ENCODE measurements at places on chromosomes 6 and 20.
A peak's percentile ranks its signal among the peaks of the same experiment; 100 is the strongest.

DNA sequence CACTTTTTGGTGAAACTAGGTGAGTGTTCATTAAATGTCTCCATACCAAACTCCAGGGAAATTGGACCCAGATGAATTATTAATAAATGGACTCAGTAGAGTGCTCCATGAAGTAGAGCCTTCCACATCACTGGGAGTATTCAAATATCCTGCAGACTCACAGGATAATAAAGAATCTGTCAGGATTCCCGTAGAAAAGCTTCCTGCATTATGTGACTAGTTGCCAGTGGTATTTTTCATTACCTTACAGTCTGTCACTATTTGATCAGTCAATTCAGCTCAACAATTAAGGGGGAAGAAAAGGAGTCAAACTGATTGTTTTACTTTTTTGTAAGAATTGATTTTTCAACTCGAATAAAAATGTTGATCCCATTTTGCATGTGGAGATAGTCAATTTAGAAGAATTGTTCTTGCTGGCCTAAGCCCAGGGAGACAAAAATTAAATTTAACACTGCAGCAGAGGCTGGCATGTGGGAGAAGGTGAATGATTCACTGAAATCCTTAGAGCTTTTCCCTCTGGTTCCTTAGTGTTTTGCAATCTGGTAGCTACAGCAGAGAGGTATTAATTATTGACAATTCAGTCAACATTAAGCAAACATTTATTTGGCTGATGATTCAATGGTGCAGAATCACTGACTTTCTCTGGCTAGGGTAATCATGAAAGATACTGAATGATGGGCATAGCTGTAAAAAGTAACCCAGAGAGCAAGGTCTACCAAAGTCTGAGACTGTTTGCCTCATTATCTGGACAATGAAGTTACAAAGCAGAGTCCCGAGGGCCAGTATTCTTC is 442.4 kb downstream of the CD83 start:
- no peak for DNase-seq

- DNase-seq, result peak; percentile 53
Measured at GRCh38 chr6:142537612-142538478, 236.0 kb downstream of the ADGRG6 start.

GRCh38 chr6:7532232-7532631 is 9.2 kb upstream of the DSP start:
- no peak for DNase-seq

- no peak for DNase-seq
Measured at GRCh38 chr20:5810800-5811422, 60.7 kb downstream of the SHLD1 start.

GRCh38 chr6:21846541-21847451 is 253.2 kb downstream of the SOX4 start:
- peak; percentile 86 for DNase-seq

DNA sequence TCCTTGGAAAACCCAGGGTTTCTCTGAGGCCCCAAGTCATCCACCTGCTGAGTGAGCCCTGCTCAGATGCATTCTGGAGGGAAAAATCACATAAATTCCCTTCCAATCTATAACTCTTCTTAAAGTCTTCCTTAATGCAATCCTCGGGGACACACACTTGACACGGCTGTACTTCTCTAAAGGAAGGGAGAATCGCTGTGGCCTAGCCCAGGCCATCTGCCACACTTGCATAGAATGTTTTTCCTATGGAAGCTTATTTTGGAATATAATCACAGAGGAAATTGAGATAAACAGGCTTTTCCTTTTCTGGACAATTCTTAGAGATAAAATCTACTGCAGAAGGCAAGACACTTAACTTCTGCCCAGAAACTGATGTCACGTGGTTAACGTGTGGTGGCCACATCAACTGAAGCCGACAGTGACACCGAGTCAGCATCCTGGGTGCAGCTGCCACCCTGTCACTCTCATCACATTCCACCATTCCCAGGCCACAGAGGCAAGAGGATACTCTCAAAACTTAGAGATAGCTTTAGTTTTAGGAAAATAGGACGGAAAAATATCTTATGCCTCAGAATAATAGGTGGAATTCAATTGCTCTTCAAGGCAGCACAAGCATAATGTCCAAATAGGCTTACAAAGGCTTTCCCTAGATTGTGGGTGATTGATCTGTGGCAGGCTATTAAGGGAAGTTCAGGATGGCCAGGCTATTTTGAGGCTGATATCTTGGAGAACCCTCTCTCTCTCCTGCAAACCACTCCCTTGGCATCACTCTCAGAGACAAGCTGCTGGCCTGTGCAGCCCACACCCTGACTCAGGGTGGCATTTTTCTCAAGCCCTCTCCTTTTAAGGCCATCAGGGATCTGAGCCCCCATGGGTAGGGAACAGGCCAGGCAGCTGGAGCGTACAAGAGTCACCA is 29.6 kb downstream of the PSMB1 start:
- no peak for DNase-seq

GRCh38 chr6:100404051-100404450 is 60.7 kb downstream of the SIM1 start:
- no peak for DNase-seq

GRCh38 chr20:55569084-55569483 is 436.2 kb downstream of the CBLN4 start:
- DNase-seq, result no peak

- no peak for DNase-seq
Measured at GRCh38 chr6:26241033-26241895, 123.7 kb upstream of the BTN3A2 start.

DNA sequence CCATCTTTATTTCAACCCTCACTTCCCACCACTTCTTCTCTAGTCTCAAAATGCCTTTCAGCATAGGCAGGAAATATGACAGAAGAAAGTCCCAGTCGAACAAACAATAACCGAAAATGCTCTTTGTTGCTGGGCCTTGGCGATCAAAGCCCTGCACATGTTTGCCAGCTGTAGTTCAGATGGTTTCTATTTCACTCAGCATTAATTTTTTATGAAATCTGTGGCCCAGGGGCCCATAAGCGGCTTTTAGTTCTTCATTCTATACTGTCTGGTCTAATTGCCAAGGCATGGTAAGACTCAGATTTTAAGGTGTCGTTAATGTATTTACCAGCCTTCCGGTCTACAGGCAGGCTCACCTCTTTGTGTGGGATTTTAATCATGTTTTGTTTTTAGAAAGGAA is 10.9 kb upstream of the F13A1 start:
- DNase-seq, result peak; percentile 75

- no peak for DNase-seq
Measured at GRCh38 chr6:156517088-156517487, 260.1 kb upstream of the ARID1B start.

DNA sequence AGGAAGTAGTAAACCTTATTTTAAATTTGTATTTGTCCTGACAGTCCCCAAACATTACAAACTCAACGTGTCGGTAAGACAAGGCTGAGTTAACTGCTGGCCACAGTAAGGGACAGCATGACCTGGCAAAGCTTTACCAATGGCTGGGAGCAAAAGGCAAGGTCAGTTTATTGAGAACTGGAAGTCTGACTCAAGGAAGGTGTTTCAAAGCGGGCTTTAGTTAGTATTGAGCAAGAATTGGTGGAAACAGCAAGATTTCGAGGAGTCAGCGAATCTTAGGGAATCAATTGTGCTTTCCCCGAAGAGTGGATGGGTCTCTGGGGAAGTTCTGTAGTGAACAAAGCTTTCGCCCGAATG is 885 bp upstream of the GZF1 start:
- DNase-seq, result no peak

DNA sequence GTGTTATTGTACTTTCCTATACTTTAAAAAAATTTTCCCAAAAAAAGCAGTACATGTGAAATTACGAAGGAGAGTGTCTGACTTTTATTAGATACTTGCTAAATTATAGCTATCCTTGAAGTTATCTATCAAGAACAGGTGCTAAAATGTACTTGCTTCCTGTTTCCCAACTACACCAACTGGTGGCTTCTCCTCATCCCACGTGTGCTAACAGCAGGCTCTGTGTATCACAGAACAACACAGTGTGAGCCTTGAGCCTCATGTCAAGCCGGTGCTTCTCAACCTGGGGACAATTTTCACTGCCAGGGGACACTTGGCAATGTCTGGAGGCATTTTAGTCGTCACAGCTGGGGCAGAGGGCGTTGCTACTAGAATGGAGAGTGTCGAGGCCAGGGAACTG is 36.2 kb upstream of the CDYL start:
- DNase-seq, result peak; percentile 11

DNA sequence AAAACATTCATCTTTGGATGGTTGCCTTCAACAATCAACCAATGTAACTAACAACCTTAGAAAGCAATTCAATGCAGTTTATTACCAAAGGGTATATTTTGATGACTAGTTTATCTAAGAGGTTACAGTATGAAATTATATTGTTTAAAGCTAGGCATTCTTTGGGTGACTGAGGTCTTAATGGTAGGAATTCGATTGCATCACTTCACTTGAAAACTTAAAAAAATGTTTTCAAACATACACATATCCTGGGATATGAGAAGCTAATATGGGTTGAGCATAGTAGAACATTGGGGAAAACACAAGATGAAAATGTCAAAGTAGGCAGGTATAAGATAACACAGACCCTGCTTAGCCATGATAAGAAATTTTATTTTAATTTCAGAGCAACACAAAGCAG is 144.6 kb upstream of the BMP5 start:
- DNase-seq, result no peak

DNA sequence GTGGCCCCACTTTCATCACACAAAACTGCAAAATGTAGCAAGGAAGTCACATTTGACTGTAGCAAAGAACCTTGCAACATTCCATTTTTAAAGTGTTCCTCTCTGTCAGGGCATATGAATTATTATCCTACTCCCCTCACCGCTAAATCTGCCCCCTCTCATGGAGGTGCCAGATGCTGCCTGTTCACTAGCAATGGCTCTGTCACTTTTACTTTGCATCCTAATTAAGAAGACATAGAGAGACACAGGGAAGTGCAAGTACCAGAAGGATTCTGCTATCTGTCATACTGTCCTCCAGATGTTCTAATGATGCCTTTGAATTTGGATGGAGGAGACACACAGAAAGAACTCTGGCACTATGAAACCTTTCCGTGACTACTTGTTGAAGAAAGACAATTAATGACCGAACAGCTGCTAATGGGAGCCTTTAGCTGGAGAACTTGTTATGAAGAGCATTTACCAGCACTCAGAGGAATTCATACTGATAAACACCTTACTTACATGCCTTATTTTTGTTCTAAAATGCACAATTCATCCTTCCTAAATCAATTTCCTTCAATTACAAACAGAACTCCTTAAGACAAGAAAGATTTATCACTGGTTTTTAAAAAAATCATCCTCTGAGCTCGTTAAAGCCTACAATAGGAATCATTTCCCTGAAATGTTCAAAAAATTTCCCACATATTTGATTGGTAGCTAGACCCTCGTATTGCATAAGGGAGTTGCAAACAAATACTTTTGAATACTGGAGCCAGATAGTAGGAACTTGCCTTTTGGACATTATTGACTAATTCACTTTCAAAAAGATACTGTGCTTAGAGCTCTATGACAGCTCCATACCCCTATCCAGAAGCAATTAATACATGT is 292.6 kb downstream of the UBE3D start:
- no peak for DNase-seq

DNA sequence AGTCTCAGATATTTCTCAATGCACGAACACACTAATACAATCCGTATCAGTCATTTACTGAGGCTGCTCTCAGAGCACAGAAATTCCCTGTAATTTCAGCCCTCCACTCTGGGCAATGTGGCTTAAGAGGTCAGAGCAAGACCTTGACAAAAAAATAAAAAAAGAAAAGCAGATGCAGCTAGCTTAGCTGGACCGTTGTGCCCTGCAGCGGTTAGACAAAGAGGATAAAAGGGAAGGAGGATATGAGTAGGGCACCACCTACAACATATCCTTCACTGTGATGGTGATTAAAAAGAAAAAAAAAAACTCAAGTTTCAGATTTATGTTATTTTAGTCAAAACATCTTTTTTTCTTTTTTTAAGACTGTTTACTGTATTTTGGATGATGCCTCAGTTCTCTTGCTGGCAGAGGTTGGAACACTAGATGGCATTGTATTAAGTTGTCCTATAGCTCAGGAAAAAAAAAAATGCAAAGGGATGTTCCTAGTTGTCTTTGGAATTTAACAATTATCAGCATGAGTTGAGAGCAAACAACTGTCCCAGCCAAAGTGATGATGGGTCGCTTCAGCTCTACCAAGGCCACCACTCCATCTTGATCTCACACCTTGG is 59.9 kb downstream of the ANKEF1 start:
- DNase-seq, result no peak

DNA sequence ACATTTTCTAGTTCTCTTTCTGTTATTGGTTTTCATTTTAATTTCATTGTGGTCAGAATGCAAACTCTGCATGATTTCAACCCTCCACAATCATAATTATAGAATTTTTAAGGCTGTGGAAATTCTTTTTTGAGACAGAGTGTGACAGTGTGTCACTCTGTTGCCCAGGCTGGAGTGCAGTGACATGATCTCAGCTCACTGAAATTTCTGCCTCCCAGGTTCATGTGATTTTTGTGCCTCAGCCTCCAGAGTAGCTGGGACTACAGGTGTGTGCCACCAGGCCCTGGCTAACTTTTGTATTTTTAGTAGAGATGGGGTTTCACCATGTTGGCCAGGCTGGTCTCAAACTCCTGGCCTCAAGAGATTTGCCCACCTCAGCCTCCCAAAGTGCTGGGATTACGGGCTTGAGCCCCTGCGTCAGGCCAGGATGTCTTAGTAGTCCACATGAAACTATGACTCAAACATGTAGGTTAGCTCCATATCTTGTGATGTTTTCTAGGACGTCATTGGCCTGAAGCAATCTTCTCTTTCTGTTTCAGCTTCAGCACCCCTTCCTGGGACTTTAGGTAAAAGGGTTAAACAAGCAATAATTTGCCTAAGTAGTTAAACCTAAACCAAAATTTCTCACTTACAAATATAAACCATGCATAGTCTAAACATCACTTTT is 47.4 kb upstream of the SAMD3 start:
- DNase-seq, result no peak

- no peak for DNase-seq
Measured at GRCh38 chr6:164396071-164397047, 913.0 kb downstream of the C6orf118 start.

DNA sequence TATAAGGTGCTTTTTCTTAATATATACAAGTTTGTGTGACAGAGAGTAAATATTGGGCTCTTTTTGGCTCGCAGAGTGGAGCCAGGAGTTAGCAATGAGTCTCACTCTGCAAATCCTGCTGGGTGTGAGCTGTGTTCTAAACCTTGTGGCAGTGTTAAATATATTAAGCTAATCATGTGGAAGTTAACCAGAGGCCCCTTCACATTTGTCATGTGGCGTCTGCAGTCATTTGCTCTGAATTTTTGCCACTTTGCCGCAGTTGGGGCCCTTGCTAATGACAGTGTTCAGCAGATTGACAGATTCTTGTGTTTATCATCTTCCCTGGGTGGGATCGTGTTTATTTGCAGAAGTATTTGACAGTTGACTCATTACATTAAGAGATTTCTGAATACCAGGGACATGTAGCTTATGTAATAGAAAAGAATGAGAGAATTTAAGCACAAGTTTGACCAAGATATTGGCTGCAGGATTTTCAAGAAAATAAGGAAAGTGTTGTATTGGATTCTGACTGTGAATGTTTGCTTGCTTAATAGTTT is 37.9 kb downstream of the SPATA2 start:
- DNase-seq, result no peak

DNA sequence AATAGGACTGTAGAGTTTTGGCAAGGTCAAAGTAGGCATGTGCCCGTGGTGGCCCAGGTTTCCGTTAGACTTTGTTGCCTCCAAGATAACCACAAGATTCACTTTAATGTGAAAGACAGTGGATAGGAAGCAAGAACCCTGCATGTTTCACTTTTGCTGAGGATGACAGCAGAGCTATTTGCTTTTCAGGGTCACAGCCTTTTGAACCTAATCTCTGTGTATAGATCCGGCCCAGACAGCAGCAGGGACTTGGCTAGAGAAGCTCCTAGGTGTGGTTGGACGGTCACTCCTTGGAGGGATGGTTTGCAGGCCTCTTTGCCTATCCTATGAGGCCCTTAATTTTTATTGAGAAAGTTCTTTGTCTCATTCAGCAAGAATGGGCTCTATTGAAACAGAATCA is 538.8 kb downstream of the HACE1 start:
- DNase-seq, result no peak

All from Jurkat, Clone E6-1 (cell line).